ENCODE measurements at places on chromosomes 2 and 18.

DNA sequence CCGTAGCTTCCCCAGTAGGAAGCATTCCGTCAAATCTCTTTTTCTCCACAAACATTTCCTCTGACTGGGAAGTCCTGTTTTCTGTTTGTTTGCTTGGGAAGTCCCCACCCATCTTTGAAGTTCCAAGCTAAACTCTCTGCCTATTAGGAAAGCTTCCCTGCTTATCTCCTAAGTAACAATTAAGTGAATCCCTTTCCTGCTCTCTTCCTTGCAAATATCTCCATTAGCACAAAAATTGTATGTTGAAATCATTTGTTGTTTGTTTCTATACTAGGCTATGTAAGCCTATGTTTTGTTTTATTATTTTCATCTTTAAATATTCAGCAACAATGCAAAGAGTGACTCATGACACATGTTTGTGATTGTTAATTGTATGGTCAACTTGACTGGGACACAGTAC, 812.6 kb upstream of the LRATD1 start:
- no peak for ATAC-seq

- no peak for ATAC-seq
Observed at GRCh38 chr18:61831071-61831470, 61.7 kb downstream of the RNF152 start.

DNA sequence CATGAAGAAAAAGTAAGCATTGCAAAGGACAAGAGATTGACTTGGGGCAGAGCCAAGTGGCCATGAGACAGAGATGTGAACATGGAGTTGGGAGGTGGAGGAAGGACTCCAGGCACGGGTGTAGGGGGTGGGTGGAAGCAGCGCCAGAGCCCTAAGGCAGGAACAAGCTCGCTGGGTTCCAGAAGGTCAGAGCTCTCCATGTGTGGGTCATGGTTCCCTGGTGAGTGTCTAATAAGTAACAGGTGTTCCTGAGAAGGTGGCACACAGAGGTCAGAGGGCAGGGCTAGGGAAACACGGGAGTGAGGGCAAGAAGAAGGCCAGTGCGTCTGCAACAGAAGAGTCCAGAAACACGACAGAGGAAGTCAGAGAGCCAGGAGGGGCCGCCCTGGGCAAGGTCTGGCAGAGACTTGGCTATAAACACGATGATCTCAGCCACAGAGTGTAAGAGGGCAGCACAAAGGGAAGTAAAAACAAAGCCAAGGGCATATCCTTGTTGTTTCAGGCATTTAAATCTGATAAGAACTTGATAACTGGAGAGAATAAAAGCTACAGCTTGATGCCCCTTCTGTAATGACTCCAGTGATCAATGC, 260.8 kb downstream of the TGIF1 start:
- no peak for ATAC-seq

DNA sequence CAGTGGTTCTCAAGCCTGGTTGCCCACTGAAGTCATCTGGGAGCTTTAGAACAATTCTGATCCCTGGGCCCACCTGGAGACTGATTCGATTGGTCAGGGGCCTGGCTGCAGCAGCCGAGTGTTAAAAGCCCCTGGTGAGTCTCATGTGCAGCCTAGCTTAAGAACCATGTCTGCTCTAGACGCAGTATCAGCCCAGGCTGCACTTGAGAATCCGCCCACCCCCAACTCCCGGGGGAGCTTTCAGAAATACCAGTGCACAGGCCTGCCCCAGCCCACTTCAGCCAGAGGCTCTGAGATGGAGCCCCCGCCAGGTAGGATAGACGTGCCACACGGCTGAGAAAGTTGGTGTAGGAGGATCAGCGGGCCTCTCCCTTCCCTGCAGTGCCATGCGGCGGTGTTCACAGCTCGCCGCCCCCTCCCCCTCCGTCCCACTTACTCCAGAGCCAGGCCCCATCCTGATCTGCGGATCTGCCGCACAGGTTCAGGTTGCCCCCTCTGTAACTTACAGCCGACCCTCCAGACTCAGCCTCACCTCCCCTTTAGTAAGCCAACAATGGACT, 209.0 kb upstream of the RAB12 start:
- ATAC-seq: no peak

DNA sequence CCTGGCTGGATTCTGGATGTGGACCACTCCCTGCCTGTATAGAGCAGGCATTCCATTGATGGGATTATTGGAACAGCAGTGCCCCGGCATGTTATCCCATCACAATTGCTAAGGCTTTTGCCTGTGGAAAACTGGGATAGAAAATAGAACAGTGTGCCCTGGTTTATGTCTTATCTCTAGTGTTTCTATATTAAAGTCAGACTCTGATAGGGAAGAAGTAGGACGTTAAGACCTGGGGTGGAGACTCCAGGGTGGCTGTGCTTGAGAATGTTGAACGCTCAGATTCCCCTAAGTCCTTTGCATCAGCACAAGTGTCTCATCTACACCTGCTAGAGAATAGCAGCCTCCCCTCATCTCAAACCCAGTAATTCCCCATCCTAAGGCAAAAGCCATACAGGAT, 10.8 kb upstream of the NETO1 start:
- ATAC-seq: no peak
